ENCODE measurements at places on chromosomes 5 and 9.

DNA sequence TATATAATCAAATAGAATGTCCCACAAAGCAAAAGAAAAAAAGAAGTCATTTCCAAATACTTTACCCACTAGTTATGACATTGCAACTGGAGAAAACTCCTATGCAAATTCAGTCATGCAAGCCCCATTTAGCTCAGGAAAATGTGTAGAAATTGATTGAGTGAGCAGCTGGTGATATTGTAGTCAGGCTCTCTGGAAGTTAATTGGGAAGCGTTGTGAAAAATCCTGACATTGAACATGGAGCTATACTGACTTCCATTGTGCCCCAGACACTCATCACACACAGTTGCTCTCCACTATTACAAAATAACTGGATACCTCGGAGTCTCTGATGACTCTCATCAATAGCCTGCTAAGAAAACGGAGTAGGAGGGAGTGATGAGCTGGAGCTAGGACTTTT is 49.0 kb downstream of the TUSC1 start:
- DNase-seq, result no peak

DNA sequence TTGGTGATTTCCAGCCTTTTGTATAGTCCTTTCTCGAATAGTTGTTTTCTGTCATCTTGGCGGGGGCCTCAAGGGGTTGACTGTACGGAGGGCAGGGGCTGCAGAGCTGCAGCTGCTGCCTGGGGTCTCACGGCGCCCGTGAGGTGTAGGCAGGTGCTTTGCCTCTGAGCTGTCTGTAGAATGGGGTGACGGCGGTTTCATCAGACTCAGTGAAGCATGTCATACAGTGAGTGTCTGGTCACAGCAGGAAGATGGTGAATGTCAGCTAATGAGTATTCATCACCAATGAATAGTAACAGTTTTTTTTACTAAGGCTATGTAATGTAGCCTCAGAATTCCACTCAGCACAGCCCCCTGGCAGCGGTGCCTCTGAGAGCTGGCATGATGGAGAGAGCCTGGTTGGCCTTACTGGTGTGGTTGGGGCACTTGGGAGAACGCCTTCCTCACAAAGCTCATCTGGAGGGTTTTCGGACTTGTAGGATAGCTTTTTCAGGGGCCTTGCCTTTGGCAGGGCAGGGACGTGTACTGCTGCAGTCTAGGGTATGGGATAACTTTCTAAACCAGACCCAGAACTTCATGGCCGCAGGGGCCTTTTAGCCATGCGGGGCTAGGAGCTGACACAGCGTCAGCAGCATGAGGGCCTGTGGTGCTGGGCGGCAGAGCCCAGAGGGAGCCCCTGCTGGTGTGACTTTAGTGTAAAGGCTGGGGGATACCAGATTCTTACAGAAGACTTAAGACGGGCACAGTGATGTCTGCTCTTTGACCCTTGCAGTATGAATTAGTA is 15.0 kb downstream of the TENT4A start:
- DNase-seq, result no peak

- DNase-seq, result no peak
These were observed 22.3 kb downstream of the CAAP1 start for GRCh38 chr9:26870292-26870691.

- DNase-seq, result no peak
These were observed 314.5 kb upstream of the TLE4 start for GRCh38 chr9:79257228-79257781.

GRCh38 chr9:117290856-117291622 is 123.8 kb downstream of the ASTN2 start:
- DNase-seq, result no peak

- DNase-seq, result peak; percentile 49
These were observed at the start of gene BNC2 for GRCh38 chr9:16870596-16871335. Gene BNC2, minus strand, starts transcription at chr9:16870670. Its CDS starts 22 bp downstream, at chr9:16870648.

DNA sequence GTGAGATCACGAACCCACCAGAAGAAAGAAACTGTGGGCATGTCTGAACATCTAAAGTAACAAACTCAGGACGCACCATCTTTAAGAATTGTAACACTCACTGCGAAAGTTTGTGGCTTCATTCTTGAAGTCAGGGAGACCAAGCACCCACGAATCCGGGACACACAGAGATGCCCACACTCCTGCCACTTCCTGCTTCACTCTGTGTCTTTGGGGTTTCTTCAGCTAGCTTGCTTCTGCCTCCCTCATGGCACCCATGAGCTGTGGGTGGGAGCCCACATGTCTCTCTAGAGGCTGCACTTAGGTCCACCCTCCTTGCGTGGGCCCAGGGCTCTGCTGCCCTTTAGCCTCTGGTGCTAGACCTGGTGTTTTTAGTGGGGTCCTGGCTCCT is 61.2 kb upstream of the CNOT6 start:
- DNase-seq, result no peak

DNA sequence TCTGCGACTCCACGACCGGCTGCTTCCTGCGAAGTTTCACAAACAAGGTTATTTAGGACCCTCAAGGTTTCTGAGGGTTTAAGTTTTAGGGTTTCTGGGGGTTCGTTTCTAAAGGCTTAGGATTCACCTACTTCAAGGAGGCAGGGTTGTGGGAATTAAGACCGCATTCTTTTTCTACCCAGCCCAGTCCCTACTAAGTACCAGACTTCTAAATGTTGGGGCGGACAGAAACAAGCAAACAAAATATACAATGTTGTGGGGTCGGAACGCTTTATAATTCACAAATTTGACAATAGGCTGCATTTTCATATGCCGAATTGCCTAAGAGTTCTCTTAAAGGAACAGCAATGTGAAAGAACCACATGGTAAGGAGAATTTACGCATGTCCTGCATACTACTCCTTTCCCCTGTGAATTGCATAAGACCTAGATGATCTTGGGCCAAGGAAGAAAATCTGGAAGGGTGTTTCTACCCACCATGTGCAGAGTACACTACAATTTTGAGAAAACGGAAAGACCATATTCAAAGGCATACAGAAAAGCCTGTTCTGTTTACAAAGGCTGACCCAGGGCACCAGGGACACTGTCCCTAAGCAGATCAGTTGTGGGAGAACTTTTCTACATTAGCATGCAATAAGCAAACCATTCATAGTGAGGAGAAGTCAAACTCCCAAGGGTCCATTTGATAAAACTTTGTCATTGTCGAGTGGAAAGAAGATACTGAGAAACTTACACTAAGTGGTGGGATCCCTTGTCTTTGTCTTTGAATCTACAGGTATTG is 457.3 kb downstream of the RAB3C start:
- no peak for DNase-seq

DNA sequence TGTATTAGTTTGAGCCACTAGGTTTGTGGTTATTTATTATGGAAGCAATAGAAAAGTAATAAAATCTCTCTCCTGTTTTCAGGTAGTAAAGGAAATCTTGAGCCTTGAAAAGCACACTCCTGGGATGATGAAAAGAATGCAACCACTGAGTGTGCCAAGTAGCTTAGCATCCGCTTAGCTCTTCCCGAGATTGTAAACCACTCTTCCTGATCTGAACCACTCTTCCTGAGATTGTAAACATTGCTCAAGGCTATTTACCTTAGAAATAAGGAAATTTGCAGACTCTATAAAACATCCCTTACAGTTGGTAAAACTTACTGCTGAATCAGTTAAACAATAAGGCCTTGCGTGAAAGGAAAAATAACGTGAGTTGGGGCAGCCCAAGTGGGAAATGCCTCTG is 17.4 kb upstream of the IL33 start:
- DNase-seq, result no peak

DNA sequence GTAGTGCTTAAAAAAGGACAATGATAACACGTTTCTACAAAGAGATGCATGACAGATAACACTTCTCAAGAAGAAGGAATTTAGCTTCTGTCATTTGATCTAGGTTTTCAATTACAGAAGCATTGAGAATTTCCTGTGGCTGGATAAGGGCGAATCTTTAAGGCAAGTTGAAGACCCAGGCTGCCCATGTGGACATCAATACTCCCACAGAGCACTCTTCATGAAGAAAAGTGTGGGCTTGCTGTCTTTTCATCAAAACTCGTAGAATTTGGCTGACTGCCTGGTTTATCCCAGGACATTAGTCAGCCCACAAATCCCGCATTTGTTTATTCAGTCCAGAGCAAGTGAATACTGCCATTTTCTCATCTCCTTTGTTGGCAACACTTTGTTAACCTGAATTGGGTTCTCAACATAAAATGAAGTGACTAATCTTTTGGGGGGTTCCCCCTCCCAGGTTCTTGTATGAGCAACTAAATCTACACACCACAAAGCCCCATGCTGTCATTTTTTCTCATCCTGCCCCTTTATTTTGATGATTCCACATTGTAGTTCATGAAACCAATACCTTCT is 43.4 kb upstream of the CDKN2B start:
- peak; percentile 58 for DNase-seq

GRCh38 chr9:38057416-38058195 is 11.4 kb downstream of the SHB start:
- DNase-seq, result no peak

DNA sequence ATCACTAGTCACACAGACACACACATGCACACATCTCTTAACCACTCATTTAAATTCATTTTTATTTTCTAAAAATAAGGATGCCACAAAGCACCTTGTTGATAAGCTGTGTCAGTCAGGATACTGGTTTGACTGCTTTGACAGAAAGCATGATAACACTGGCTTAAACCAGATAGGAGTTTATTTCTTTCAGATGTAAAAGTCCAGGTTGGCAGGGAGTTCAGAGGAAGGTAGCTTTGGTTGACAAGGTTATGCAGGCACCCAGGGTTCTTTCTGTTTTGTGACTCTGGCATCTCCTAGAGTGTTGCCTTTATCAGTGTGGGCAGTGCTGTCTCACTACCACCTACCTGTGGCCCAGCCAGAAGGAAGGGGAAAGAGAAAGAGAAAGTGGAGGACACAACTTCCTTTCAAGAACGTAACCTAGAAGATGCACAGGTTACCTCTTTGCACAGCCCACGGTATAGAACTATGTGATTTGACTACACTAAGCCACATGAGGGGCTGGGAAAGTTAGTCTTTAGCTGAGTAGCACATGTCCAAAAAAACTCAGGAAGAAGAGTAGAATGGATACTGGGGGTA is 334.7 kb downstream of the OSTF1 start:
- DNase-seq, result no peak

- DNase-seq, result no peak
These were observed 58.8 kb downstream of the OLFM1 start for GRCh38 chr9:135146241-135146640.

- DNase-seq, result no peak
These were observed 101.4 kb upstream of the POC5 start for GRCh38 chr5:75818661-75819060.

GRCh38 chr5:17075236-17075635 is 139.1 kb upstream of the MYO10 start:
- no peak for DNase-seq

GRCh38 chr5:136020383-136021015 is 8.3 kb upstream of the TGFBI start:
- no peak for DNase-seq

GRCh38 chr5:178306430-178307225 is 74.0 kb upstream of the PHYKPL start:
- DNase-seq, result no peak

DNA sequence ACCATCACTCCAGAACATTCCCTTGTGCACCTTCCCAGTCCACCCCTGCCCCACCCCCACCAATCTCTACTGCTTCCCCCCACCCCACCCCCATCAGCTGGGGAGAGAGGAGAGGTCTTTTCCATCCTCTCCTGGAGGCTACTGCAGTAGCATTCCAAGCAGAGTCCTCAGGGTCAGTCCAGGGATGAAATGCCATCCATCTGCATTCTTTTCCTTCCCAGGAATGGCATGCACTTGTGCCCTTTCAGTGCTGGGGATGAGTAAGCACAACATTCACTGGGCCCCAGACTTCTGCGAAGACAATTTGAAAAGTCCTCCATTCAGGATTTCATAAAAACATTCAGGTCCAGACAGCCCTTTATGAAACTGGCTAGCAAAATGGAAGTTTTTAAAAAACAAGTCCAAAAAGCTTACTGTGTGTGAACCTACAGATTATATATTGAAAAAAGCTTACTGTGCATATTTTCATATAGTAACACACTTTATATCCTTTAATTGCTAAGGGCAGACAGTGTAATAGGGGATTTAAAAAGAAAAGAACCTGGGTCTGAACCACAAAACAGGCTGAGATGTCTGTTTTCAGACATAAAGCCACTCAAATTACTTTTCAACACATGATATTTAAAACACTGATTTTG is 50.0 kb upstream of the GOLPH3 start:
- no peak for DNase-seq

DNA sequence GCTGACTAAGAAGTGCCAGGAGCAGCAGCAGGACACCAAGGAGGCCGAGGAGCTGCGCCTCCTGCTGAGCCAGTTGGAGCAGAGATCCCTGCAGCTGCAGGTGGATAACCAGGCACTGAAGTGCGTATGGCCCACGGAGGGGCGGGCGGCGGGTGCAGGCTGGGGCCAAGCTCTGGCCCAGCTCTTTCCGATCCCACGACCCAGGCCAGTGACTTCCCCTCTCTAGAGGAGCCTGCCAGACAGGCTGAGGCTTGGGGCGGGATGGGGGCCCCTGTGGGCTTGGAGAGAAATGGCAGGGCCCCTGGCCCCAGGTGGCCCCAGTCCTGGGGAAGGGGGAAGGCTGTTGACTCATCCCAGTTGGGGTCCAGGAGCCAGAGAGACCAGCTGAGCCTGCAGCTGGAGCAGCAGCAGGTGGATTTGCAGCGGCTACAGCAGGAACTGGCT is 3.6 kb downstream of the PTRH1 start:
- no peak for DNase-seq

DNA sequence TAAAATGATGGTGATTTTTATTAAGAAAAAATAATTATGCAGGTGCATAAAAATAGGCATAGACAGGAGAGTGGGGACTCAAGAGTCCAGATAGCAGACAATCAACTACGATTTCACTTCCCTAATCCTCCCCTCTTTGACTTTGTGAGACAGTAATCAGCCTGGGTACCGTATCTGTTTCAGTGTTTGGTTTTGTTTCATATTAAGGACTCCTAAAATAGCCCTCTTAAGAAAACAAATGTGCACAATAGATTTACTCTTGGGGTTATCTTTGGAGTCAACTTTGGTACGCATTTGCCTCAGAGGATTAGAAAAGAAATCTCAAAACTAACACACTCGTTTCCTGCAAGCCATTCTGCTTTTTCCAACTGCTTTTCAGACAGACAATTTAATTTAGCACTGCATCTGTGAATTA is 96.3 kb downstream of the ZNF608 start:
- no peak for DNase-seq

DNA sequence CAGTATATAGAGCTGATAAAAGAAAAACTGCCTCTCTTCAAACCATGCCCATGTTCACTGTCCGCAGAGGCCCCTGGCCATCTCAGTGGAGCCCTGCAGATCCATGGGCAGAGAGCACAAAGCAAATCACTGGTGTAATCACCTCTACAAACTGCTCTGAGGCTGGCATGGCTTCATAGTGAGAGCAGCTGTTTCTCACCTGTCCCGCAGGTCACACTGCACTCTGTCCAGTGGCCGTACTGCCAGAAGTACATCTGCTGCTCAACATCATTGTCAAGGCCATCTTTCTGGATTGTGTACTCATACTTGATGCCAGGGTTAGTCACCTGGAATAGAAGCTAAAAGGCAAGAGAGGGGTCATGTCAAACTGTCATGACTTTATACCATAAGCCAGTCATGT is 173.3 kb downstream of the TARS1 start:
- DNase-seq, result no peak

Data from Ammon's horn (tissue), 1 donor.